CD8-positive, alpha-beta memory T cell (primary cell): ENCODE measurements at places on chromosomes 5 and 9.

DNA sequence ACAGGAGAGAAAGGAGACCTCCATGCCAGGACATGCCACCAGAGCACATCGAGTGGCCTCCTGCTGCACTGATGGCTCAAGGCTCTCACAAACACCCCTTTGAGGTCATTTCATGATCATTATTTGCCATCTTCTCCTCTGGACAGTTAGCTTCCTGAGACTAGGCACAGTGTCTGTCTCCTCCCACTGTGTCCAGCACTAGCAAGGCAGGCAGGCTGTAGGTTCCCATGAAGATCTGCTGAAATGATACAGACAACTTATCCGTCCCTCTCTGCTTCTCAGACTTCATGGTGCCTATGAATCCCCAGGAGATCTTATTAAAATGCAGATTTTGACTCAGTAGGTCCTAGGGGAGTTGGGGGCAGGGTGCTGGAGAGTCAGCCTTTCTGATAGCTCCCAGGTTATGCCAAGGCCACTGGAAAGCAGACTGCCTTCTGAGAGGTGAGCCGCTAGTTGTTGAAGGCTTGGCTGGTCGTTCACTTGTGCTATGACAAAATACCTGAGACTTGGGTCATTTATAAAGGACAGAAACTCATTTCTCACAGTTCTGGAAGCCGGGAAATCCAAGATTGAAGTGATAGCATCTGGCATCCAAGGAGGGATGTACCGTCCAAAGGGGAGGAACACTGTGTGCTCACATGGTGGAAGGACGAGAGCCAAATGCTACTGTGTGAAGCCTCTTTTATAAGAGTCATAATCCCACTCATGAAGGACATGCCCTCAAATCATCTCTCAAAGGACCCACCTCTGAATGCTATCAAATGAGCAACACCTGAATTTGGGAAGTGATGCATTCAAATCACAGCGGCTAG lies 183.4 kb downstream of the SPOCK1 start:
- DNase-seq = no peak

DNA sequence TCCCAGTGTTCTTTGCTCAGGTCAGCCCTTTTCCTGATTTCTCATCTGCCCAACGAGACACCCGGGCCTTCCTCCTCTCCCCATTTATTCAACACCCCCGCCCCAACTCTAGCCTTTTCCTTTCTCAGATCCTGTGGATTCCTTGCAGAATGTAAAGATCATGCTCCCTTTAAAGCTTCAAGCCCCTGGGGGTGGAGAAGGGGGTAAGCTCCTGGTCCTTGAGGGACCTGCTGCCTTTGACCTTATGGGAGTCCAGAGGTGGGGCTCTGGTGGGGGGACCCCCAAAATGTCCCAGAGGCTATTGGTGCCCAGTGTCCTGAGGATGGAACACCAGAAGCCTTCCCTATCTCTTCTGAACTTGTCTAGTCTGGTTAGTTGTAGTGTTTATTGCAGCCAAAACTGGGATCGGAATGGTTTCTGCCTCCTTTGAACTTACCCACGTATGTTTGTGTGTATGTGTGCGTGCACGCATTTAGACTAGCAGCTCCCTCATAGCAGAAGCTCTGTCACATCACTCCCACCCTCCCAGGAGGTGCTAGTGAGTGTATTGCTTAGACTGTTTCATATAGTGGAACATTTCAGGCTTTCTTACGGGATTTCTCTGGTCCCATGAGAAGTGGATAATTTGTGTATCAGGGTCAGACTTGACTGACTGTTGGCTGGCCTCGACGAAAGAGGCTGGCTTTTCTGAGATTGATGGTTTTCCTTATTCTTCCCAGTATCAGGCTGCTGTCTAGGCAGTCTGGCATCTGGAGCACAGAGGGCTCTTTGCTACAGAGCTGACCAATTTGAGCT lies 1.1 kb downstream of the GALNT10 start:
- DNase-seq = no peak

- DNase-seq = no peak
Measured at GRCh38 chr5:73301208-73301901, 128.4 kb downstream of the TMEM174 start.

GRCh38 chr5:78783434-78784130 lies 135.0 kb upstream of the LHFPL2 start:
- DNase-seq = no peak

DNA sequence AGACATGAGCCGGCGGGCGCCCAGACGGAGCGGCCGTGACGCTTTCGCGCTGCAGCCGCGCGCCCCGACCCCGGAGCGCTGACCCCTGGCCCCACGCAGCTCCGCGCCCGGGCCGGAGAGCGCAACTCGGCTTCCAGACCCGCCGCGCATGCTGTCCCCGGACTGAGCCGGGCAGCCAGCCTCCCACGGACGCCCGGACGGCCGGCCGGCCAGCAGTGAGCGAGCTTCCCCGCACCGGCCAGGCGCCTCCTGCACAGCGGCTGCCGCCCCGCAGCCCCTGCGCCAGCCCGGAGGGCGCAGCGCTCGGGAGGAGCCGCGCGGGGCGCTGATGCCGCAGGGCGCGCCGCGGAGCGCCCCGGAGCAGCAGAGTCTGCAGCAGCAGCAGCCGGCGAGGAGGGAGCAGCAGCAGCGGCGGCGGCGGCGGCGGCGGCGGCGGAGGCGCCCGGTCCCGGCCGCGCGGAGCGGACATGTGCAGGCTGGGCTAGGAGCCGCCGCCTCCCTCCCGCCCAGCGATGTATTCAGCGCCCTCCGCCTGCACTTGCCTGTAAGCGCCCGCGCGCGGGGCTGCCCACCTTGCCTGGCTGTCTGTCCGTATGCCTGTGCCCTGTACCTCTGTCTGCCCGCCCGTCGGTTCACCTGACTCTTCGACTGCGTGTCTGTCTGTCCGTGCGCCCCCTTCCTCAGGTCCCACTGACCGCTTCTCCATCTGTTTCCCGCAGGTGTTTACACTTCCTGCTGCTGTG lies 412 bp downstream of the FGF18 start:
- DNase-seq = no peak

- no peak for DNase-seq
Measured at GRCh38 chr5:102554728-102555127, 55.9 kb upstream of the SLCO6A1 start.

DNA sequence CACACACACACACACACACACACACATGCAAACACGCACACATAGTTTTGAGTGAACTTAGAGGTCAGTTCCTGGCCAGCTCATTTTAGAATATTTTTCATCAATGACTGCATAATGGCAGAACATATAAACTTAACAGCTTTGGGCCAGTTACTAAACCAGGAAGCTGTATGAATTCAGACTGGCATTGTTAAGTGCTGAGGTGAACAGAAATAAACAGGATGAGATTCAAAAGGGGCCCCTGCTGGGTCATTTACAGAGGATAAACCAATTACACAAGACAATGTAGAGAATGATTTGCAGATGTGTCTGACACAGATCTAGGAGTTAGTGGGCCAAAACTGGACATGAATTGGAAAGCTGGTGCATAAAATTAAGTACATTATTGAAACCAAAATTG lies 44.6 kb downstream of the MARCHF11 start:
- DNase-seq = no peak

DNA sequence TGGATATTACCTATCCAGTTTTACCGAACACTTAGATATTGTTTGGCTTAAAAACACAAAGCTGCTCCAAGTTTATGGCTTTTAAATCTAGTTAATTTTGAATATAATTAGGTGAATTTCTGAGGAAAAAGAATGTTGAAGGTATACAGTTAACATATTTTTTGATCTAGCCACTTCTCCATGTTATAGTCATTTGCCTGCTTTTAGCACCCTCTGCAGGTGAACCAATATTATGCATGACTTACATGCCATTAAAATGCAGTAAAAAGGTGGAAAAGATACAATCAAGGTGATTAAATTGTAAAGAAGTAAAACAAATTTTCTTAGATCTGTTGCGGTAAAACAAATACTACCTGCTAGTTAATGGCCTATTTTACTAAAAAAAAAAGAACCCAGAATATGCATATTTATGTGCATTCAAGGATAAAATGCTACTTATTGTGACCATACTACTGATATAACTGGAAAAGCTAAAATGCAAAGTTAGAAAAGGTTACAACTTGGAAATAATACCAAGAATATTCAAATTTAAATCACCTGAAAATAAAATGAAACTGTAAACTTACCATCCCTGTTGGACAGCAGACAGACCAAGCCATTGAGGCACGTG lies 132.1 kb downstream of the AP3B1 start:
- DNase-seq = no peak

DNA sequence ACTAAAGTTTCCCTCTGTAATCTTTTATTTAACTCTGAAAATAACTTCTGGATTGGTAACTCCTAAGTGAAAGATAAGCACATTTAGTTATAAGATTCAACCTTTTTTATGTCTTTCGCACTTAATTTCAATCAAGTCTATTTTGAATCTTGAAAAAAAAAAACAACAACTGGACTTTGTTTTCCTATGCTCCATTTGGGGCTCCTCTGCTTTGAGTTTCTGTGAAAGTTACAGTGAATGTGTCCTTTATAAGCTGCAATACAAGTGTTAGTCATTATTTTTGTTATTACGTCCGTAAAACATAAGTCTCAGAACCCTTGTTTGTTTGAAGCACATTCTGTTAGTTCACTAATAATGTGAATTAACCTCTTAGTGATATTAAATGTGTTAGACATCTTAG lies 276.8 kb downstream of the ADAMTS6 start:
- DNase-seq = no peak

DNA sequence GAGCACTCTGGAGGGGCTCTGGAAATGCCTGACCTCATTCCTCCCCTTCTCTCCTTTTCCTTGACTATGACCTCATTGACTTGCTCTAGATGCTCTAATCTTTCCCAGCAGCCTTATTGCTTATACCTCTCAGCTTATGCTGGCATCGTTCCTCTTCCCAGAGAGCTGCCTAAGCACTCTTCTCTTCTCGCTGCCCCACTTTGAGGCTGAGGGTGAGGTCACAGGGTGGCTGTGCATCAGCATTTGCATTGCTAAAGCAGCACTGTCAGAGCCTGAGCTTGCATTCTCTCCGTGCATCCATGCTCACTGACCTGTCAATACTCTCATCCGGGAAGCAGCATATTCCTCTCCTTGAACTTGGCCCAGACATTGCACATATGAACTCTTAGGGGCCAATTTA lies 96.4 kb upstream of the NTRK2 start:
- no peak for DNase-seq

DNA sequence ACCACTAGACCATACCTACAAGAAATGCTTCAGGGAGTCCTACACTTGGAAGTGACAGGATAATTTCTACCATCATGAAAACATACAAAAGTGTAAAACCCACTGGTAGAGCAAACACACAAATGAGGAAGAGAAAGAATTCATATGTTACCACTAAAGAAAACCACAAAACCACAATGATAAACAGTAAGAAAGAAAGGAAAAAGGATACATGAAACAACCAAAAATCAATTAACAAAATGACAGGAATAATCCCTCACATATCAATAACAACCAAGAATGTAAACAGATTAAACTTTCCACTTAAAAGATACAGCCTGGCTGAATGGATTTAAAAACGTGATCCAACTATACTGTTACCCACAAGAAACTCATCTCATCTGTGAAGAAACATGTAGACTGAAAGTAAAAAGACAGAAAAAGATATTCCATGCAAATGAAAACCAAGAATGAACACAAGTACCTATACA lies 83.4 kb downstream of the LPAR1 start:
- no peak for DNase-seq

DNA sequence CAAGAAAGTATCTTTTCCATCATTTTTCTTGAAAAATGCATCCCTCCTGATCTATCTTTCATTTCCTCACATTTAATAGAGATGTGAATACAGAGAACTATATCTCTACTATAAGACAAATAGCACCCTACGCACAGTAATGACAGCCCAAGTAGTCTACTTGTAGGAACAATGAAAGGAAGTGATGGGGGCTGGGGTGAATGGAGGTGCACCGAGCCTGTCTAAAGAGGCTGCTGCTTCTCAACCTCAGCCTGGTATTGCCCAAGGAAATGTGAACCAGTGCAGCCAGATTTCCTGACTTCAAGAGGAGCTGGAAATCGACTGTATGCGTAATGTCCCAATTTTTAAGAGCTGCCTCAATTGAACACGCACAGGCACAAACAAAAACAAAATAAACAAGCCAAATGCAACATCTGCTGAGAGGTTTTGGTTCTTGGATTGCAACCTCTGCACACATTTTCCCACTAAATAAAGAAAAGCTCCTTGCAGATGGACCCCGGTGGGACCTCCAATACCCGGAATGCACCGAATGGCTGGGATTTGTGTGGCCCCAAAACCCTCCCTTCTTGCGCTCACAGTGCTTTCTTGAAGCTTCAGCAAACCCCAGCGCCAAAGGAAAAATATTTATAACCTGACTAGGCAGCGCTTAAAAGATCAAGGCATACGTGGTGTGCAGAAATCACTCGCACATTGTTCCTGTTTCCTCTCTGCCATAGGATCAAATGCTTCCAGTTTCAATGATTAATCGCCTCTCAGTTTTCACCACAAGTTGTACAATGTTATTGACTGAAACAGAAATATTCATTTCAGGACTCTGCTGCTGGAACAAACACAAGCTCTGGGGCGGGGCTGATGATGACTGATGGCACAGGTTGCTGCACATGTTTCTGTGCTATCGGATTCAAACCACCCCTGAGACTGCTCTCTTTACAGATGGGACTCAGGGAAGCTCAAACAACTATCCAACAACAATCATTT lies 68.3 kb downstream of the KCNIP1 start:
- DNase-seq = no peak

GRCh38 chr5:39102684-39103155 lies 28.5 kb upstream of the RICTOR start:
- no peak for DNase-seq

DNA sequence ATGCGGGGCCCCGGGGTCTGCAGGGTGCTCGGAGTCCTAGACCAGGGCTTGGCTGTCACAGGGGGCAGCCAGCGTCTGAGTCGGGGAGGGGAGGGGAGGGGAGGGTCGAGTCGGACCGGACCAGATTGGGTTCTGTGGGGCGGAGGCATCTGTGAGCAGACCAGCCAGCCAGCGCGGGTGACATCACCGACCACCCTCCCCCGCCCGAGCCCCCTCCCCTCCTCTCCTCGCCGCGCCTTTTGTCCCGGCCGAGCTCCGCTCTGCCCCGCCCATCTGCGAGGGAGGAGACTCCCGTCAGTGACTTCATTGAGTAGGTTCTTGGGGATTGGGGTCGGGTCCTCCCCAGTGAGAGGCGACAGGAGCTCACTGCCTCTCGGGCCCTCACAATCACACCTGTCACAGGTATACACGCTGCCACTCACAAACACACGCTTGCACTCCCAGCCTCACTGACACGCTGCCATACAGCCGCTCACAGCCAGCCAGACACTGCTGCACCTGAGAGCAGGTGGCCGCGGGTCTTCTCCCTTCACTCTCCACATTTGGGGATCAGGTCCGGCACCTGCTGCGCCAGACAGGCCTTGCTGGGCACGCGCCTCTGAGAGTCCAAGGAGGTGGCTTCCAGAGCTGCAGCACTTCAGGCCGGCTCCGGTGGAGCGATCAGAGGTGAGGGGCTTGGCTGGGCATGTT lies 546 bp downstream of the DNAJB5 start:
- DNase-seq = peak; percentile 39
